ENCODE measurements at places on chromosomes 2 and 18. TPM values are rescaled to one million over a fixed set of nuclear protein-coding genes. Genes with fewer than 3 reads are reported as not detected.
A peak's percentile ranks its signal among the peaks of the same experiment; 100 is the strongest.

MORN2 gene
- total RNA-seq = 5.1 TPM

HK2 gene
- total RNA-seq = 37.9 TPM

SNORC gene
- total RNA-seq = 1.1 TPM

ASPRV1 gene
- total RNA-seq = 0.41 TPM

EHD3 gene
- total RNA-seq = 0.67 TPM

KCNE4 gene
- total RNA-seq = not detected

KCMF1 gene
- 105 TPM for total RNA-seq

DNAH7 gene
- not detected for total RNA-seq

COL4A3 gene
- total RNA-seq = not detected

MTX2 gene
- total RNA-seq = 24.3 TPM

DNA sequence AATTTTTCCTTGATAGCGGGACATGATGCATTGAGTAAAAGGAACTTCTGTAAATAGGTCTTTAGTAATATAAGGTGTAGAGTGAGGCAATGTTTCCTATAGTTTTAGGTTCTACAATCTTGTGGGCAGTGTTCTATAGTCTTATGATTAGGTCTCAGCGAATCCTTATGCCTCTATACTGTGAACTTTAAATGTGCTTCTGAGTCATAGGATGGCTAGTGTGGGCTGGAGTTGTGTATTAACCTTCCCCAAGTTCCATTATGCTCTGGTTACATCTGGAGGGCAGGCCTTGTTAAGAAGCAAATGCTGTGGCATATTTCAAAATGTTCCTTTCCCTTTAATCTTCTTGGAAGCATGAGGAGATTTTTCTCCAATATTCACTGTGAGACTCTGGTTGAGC, 73.5 kb downstream of the ROCK2 start:
- no peak for DNase-seq

- DNase-seq = no peak
Observed at GRCh38 chr2:236639461-236640235, 70.0 kb downstream of the ACKR3 start.

DNA sequence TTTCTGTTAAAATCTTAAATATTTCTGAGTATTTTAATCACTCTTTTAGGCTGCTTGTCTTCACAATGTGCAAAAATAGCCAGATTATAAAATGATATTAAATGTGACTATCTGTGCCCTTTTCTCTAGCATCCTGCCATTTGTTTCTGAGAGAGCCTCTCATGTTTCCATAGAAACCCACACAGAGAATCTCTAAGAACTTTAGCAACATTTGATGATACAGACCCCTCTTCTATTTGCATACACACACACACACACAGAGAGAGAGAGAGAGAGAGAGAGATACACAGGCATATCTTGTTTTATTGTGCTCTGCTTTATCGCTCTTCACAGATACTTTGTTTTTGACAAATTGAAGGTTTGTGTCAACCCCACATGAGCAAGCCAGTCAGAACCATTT, 134.5 kb upstream of the DDX18 start:
- no peak for DNase-seq

DNA sequence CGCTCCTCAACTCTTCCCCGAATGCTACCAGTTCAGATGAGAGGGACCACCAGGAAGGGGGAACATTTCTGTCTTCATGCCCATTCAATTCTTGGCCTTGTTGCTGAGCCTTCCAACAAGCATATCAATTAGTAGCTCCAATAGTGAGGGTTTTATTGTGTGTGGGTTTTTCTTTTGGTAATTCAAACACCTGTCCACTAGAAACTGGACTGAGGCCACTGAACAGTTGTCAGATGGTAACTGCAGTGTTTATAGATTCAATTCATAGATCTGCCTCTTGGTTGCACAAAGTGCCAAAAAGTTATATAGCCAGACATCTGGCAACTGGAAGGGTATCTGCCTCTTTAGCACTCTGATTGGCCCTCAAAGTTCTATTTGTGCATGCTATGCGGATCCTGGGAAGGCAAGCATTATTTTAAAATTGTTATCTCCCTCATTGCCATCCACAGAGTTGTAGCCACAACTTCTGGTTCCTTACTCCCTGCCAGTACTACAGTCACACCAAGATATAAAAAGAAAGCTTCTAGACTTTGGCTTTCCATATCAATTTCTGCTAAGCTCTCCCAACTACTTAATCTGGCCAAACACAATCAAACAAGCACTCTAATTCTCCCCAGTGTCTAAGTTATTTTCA, 83.3 kb upstream of the ZNF521 start:
- DNase-seq = no peak

GRCh38 chr2:210477496-210477895, 937 bp upstream of the LANCL1 start:
- peak; percentile 59 for DNase-seq

- no peak for DNase-seq
Observed at GRCh38 chr2:189014449-189015138, 40.4 kb downstream of the COL3A1 start.

DNA sequence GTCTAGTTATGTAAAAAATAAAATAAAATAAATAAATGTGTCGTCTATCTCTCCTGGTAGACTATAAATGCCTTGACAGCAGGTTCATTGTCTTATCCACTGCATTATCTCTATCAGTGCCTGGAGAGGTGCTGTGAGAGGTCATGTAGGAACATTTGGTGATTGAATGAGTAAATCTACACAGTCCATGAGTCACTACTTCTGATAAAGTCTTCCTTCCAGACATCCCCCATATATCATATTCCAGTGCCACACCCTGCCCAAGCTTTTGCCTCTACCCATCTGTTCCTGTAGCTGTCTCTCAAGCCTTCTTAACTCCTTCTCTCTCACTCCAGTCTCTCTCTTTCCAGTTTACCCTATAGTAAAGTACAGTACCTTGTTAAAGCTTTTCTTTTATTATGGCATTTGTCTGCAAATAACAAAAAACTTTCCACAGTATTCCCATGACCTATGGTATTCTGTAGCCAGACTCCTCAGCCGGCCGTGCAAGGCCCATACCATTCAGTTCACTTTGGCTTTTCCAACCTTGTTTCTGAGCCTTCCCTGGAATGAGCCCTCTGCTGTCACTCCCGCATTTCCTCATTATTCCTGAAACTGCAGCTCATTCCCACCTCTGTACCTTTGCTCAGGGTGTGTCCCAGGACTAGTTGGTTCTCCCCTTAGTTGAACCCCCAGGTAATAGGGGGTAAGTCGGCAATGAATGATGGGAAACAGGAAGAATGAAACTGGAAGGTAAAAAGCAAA, 37.5 kb downstream of the ANXA4 start:
- DNase-seq = no peak

- DNase-seq = no peak
Observed at GRCh38 chr2:200021449-200022114, 66.2 kb downstream of the MAIP1 start.

- DNase-seq = no peak
Observed at GRCh38 chr2:184463866-184464248, 134.5 kb upstream of the ZNF804A start.

- DNase-seq = no peak
Observed at GRCh38 chr2:185245806-185246205, 492.8 kb upstream of the FSIP2 start.

DNA sequence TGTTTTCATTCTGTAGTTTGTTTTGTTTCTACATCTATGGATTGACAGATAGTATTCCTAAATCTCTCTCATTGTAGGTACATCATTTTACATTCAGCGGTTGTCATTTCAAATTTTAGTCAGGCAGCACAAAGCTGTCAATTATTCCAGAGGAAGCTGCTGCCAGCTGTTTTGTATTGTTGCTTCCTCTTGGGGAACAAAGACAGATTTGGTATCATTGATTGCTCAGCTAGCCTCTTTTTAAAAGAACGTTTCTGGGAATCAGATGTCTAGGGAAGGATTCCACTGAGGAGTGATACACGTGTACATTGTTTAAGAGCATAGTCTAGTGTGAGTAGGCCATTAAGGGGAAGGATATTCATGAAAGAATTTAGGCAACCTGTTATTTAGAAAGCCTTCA, 145.8 kb downstream of the AGPS start:
- DNase-seq = no peak

- peak; percentile 62 for DNase-seq
Observed at GRCh38 chr2:96553176-96553956, 16.8 kb downstream of the ARID5A start.

DNA sequence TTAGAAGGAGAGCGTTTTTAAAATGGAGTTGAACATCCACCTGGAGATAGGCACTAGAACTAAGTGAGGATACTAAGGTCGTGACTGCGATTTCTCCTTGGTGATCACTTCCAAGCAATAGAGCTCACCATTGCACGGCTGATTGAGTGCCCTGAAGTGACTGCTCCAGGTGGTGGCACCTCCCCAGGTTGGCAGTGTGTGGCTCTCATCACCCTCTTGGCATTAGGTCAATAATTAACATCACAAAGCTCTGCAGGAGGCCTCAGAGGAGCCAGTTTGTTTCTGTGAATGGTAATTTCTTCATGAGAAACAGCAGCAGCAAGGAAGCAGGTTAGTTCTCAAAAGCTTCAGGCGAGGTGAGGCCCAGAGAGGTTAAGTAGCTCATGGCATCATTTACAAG, 259.6 kb downstream of the CLIP4 start:
- no peak for DNase-seq

DNA sequence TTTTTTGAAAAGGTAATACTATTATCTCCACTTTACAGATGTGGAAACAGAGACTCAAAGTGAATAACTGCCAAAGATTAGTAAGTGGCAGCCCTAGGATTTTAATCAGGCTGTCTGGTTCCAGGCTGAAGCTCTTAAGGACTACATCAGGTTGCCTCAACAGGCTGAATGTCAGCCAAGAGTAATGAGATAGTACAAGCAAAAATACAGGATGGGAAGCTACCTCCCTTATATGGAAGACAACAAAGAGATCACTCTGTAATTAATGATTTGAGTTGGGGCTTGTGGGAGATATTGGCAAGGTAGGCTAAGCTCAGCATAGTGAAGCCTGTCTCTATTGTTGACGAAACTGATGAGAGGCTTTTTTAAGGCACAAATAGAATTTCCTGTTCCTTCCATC, 323.1 kb downstream of the KCNJ3 start:
- DNase-seq = no peak

GRCh38 chr2:110216199-110216598, 3.9 kb upstream of the MTLN start:
- no peak for DNase-seq

DNA sequence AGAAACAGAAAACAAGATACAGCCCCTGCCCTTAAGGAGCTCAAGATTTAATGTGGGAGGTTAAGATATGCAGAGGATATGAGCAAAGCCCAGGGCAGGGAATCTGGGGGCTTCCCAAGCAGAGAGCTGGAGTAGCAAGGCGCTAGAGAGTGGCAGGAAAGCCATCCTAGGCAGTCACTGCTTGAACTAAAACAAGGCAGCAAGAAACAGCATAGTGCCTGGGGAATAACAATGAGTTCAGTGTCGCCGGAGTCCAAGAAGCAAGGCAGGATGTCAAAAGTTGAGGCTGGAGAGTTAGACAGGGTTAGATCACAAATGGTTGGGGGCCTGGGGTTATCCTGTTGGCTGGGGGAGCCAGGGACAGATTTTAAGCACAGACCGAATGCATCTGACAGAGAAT, 24.6 kb downstream of the CDH2 start:
- DNase-seq = no peak
